Naive thymus-derived CD4-positive, alpha-beta T cell (primary cell): ENCODE measurements at places on chromosomes 1 and 21. TPM values are rescaled to one million over a fixed set of nuclear protein-coding genes. Genes with fewer than 3 reads are reported as not detected.

- DNase-seq: no peak
These were observed 9.2 kb downstream of the PRKAA2 start for GRCh38 chr1:56654126-56654923.

DNA sequence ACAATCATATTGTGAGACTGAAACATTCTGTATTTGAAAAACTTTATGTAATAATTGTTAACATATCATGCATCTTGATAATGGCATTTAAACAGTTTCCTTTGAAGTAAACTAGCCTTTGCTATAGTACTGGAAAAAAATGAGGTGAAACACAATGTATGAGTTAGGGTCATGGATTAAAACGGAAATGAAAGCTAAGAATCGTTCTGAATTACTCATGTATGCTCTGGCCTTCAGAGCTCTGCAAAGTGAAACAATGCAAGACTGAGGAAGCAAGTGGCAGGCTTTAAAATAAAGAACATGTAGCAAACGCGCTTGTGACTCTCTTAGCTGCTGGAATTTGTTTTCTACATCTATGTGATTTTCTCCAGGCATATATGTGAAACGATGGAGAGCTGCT is 317.1 kb downstream of the DPYD start:
- no peak for DNase-seq

DNA sequence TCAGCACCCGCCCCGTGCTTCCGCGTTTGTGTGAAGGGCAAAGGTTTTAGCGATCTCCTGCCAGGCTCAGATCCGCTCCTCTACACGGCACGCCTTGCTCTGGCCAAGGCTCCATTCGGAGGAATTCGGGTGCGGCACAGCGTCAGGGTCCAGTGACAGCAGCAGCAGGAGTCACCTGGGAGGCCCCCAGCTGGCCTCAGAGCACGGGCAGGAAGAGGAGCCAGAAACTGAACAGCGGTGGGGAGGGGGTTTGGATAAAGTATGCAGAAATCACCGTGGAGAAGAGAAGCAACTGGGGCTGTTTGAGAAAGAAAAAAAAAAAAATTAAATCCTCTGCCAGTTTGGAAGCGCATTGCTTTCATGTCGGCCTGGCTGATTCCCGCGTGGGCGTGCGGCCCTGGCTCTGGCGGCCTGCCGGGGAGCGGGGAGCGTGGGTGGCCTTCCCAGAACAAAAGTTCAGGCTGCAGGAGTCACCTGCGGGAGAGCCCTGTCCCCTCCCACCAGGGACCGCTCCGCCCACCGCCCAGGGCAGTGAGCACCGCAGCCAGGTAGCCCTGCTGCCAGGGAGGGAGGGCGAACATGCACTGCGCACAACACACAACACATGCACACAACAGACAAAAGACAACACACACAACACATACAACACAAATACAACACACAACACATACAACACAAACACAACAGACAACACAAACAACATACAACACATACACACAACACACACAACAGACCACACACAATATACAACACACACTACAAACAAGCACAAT is 107.6 kb downstream of the ETS2 start:
- DNase-seq: no peak

DNA sequence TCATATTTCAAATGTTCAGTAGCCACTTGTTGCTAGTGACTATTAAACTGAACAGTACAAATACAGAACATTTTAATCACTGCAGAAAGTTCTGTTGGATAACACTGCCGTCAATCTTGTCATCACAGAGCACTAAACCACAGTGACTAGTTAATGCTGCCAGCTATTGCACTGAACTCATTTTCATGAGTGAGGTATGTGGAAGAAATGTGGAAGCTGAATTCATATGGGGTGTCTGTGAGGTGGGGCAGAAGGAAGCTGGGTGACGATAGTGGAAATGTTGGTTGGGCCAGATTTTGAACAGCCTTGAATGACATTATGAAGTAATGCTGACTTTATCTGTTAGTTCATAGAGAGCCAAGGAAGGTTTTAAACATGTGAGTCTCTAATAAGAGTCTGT is 49.6 kb downstream of the OSBPL9 start:
- DNase-seq: no peak

- DNase-seq: no peak
These were observed 26.8 kb upstream of the NCAM2 start for GRCh38 chr21:20971296-20971921.

GRCh38 chr1:61515096-61515495 is 209.8 kb downstream of the TM2D1 start:
- no peak for DNase-seq

GRCh38 chr21:29928537-29928936 is 11.3 kb downstream of the GRIK1 start:
- no peak for DNase-seq

GRCh38 chr1:91734761-91735160 is 151.2 kb downstream of the TGFBR3 start:
- no peak for DNase-seq

Gene SPRR1B
- total RNA-seq: not detected

Gene CLCA4
- total RNA-seq: not detected

Gene CSF3R
- total RNA-seq: 1.3 TPM
